ENCODE measurements at places on chromosomes 6 and 20. TPM values are rescaled to one million over a fixed set of nuclear protein-coding genes. Genes with fewer than 3 reads are reported as not detected.
A peak's percentile ranks its signal among the peaks of the same experiment; 100 is the strongest.

DNA sequence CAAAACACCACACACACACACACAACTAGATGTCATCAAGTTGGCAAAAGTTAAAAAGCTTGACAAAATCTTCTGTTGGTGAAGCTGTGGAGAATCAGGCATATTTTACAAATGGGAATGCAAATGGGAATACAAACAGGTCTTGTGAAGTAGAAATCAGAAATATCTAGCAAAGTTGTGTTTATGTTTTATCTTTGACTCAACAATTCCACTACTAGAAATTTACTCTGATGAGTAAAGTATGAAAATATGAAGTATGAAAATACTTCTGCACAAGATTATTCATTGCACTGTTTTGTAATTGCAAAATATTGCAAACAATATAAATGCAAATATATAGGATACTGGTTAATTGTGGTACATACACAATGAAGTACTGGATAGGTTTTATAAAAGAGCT lies 1166.0 kb upstream of the GJE1 start:
- DNase-seq, result no peak

Gene C6orf62
- 134 TPM for total RNA-seq

DNA sequence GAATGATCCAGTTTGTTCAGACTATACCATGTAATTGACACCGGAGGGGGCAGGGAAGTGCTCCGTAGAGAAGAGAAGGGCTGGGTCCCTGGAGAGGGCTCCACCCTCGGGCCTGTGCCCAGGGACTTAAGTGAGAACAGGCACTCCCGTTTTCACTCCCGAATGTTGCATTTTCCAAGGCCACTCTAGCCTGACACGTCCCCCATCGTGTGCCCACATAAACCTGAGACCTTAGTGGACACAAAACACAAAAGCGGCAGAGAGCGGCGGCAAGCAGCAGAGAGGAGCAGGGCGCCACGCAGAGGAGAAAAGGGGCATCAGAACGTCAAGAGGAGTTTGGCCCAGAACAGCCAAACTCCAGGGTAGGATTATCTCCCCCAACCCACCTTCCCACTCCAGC lies 1405.1 kb downstream of the GRIK2 start:
- no peak for DNase-seq

DNA sequence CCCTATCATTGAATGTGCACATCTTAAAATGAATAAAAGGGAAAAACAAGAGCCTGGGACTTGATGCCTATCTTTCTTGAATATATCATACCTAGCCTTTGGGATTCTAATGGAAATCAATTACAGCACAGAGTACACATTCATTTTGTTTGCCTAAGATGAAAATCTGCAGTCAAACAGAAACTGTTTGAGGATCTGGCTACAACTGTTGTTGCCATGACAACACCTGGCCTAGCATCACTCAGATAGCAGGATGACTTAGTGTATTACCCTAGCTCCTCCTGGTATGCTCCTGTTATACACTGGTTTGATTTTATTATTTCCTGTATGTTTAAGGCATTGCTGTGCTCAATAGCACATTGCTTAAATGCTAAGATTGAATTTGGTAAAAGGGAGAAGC lies 71.5 kb upstream of the LAMP5 start:
- no peak for DNase-seq

GRCh38 chr6:84521511-84521910 lies 242.9 kb downstream of the TBX18 start:
- DNase-seq, result no peak

DNA sequence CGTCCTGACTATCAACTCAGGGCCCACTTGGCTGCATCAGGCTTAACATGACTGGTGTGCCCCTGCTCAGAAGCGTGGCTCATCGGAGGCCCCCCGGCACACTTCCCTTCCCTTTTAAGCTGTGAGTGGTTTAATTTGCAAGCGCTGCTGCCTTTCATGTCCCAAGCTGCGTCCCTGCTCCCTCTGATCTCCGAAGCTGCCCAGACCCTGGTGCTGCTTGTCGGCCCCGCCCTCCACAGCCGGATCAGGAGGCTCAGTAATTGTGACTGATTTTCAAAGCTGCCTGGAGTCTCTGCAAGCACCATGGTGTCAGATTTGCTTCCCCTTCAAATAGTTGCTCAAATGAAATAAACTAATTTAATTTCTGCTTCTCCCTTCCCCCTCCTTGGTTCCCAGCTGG lies 71.1 kb downstream of the CDH22 start:
- no peak for DNase-seq

DNA sequence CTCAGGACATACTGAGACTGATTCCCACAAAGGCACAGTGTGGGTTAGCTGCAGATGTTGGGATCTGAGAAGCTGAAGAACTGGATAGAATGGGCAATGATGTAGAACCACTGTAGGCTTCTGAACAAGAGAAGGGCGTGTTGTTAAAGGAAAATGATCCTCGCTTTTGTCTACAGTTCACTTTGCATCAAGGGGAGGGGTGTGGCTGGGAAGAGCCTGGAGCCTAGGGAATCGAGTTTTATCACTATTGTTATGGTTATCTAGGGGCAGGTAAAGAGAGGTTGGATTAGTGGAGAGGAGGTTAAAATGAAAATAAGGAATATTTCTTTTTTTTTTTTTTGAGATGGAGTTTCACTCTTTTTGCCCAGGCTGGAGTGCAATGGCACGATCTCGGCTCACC lies 768.1 kb downstream of the KIF16B start:
- DNase-seq, result no peak

DNA sequence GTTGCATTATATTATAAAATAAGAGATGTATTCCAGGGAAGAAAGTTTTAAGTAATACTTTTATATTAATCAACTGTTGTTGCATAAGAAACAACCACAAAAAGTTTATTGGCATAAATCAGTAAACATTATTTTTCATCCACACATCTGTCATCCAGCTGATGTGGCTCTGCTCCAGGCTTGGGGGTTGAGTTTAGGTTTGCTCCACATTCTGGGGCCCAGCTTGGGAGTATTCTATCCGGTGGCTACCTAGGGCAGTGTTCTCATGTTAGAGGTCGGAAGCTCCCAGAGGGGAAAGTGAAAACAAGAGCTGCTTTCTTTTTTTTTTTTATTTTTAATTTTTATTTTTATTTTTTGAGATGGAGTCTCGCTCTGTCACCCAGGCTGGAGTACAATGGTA lies 728.4 kb upstream of the FLRT3 start:
- no peak for DNase-seq

DNA sequence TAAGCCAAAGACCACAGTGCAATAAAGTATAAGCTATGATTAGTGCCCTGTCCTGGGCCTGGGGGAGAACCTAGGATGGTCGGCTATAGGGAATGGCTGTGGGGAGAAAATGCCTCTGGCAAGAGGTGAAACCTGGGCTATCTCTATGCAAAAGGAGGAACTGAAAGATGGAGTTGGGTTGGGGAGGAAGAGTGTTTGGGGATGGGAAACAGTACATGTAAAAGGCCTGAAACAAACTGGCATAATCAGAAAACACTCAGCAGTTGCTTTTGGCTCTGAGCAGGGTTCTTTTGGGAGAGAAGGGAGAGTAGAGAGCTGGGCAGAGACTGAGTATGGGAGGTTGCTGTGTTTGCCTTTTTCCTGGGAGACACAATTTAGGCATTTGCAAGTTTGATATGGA lies 31.9 kb upstream of the FUCA2 start:
- DNase-seq, result no peak

Gene CD24
- 0.51 TPM for total RNA-seq

Gene HCRTR2
- total RNA-seq, result not detected

- DNase-seq, result no peak
Observed at GRCh38 chr20:45283551-45284057, 23.0 kb upstream of the RBPJL start.

DNA sequence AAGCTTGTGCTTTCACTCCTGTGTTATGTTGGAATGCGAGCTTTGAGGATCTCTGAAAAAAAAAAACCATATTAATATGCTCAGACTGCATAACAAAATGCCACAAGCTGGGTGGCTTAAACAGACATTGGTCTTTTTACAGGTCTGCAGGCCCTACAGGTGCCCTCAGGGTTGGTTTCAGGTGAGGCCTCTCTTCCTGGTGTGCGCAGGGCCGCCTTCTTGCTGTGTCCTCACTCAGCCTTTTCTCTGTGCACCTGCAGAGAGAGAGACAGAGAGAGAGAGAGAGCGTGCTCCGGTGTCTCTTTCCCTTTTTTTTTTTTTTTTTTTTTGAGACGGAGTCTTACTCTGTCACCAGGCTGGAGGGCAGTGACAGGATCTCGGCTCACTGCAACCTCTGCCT lies 114.1 kb upstream of the SNX9 start:
- DNase-seq, result no peak

DNA sequence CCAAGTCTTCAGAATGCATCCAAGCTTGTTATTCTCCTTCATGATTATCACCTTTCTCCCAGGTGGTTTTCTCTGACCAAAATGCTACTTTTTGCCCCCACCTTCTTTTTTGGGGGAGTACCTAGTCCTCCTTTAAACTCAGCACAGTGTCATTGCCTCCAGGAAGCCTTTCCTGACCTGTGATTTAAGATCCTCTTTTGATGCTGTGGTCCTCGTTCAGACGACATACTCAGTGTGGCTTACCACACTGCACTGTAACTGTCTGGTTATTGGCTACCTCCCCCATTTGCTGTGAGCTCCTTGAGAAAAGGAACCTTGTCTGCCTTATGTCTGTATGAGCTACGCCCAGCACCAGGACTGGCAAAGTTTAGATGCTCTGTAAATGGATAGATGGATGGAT lies 14.6 kb downstream of the SAYSD1 start:
- peak; percentile 30 for DNase-seq

Gene LAMA4
- not detected for total RNA-seq

Gene CAGE1
- 0.22 TPM for total RNA-seq

Gene CALHM6
- 4.4 TPM for total RNA-seq

Gene BTNL2
- not detected for total RNA-seq

DNA sequence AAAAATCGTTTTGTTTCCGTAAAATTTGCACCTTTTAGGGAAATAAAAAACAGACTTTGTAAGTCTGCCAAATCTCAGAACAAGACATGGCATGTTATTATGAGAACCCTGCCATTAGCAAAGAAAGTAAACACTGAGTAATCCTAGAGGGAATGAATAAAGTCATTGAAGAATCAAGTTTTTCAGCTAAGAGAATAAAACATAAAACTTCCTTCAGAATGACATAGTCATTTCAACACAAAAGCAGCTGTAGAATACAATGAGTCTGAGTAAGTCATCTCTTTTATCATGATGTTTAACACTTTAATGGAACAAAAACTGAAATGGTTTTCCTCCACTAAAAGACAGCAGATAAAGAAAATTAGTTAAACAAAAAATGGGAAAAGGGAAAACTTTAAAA lies 10.3 kb upstream of the DST start:
- no peak for DNase-seq

GRCh38 chr6:17728551-17729222 lies 22.0 kb upstream of the NUP153 start:
- DNase-seq, result no peak

- DNase-seq, result peak; percentile 81
Observed at GRCh38 chr6:24855395-24856245, 56.9 kb upstream of the ARMH2 start.

- DNase-seq, result no peak
Observed at GRCh38 chr20:17916433-17916891, 52.1 kb downstream of the SNX5 start.

GRCh38 chr20:11995805-11996567 lies 78.3 kb downstream of the BTBD3 start:
- no peak for DNase-seq

GRCh38 chr20:46801003-46801702 lies 91.7 kb downstream of the SLC2A10 start:
- DNase-seq, result no peak

Gene ENPP5
- 0.10 TPM for total RNA-seq

- no peak for DNase-seq
Observed at GRCh38 chr6:156438350-156438923, 338.7 kb upstream of the ARID1B start.

- no peak for DNase-seq
Observed at GRCh38 chr6:140401761-140402160, 1027.3 kb upstream of the CITED2 start.

Gene CRISP3
- total RNA-seq, result not detected
